ENCODE measurements at places on chromosomes 12 and 14. TPM values are rescaled to one million over a fixed set of nuclear protein-coding genes. Genes with fewer than 3 reads are reported as not detected.

- no peak for DNase-seq
Measured at GRCh38 chr12:38152816-38153736, 163.5 kb upstream of the ALG10B start.

The KRT1 gene
- 0.47 TPM for polyA plus RNA-seq

The TMEM132C gene
- 33.7 TPM for polyA plus RNA-seq

GRCh38 chr12:50257236-50258166 is 25.8 kb downstream of the LIMA1 start:
- no peak for DNase-seq

GRCh38 chr12:43098071-43098470 is 453.9 kb downstream of the ADAMTS20 start:
- no peak for DNase-seq

Data from right lung (tissue), 10 donors.